ENCODE measurements at places on chromosomes 7 and 10.

- no peak for DNase-seq
Measured at GRCh38 chr10:71916827-71917226, 47.4 kb upstream of the CHST3 start.

GRCh38 chr7:24038993-24039392 is 245.0 kb upstream of the NPY start:
- no peak for DNase-seq

DNA sequence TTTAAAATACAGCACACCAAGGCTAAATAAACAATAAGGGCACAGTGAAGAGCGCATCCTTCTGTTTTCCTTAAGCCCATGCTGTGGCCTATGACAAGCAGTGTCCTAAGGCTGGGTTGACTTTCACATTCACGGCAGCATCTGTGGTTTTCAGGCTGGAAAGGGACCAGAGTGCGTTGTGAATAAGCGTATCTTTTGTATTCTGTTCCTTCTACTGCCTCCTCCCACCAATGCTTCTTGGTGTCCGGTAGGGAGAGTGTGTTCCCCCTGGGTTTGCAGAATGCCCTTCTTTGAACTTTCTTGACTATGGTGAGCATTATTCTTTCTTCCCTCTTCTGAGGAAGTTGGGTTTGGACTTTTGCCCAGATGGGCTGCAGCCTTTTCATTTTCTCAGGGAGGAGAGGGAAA is 73.6 kb downstream of the ABCA13 start:
- no peak for DNase-seq

DNA sequence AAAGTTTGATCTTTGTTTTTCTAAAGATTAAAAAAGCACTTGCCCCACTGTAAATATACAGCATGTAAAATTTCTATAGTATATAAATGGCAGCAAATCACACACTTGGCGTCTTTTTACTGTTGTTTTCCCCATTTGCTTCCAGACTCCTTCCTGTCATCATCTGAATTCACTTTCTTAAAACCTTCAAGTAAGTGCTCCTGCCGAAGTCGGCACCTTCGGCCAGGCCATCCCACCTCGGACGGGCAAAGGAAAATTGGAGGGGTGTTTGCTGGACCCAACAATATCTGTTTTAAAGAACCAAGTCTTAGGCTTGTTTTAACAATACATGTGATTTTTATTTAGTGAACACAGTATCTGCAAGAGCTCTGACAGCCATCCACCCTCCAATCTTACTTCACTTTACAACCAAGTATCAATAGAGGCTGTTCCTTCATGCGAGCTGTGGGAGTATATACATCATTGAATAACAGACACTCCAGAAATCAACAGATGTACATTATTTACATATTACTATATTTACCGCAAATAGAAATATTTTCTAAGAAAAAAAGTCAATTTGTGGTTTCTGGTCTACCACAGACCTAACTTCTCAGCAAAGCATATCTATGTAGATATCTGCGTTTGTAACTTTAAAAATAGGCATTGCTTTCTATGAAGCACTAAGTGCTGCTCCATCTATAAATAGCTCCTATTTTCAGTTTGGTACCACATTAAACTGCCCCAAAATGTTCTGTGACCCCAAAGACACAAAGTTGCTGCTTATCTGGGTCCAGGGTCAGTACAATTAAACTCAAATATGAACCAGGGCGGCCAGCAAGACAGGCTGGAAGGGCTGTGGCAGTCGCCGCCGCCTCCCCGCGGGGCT is 110.7 kb downstream of the CYTH3 start:
- DNase-seq = no peak

- DNase-seq = no peak
Measured at GRCh38 chr10:75648854-75649253, 217.4 kb downstream of the LRMDA start.

GRCh38 chr10:67883710-67884312 is 645 bp upstream of the SIRT1 start:
- no peak for DNase-seq

DNA sequence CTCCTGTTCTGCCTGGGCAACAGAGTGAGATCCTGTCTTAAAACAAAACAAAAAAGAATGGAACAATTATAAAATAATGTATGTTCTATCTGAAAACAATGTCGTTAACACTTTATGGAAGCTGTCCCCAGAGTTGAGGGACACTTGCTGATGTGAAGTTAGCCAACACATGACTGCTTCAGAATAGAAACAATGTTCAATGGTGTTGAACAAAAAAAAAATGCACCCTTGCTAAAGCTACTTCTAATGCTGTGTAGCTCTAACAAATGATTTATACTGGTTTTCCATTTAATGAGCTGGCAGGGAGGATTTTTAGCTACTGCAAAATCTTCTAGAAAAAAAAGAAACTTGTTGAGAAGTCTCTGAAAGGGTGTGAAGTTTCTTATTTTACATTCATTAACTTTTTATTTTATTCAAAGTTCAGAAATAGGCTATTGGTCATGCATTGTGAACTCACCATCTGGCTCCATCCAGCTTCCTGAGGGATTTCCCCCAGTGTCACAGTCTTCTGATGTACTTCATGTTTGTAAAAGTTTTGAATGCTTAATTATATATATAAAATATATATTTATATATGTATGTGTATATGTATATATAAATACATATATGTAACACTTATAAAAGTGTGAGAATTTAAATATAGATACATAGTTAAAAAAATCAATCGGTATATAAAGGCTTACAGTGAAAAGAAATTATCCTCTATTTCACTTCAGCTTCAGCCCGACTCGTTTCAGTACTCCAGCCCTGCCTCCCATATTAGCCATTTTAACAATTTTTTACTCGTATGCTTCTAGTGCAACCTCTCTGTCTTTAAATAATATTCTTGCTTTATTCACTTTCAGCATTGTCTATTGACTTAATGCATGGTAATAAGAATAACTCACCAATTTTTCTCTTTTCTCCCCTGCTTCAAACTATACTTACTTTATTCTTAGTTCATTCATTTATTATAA is 35.0 kb downstream of the HDAC9 start:
- peak; percentile 49 for DNase-seq

DNA sequence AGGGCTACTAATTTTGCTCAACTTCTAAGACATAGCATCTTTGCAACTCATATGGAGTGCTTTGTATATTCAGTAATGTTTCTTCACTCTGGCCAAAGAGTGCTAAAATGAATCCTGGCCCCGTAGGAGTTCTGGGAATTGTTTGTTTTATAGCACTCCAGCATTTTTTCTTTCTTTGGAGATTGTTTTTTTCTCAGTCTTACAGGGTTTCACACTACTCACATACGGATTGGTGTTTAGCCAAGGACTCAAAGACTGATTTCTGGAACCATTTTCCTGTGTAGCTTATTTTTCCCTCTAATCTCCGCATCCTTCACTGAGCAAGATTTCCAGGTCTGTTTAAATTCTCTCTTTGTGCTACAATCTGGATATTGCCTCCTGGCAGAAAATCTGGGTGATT is 6.4 kb downstream of the TAS2R41 start:
- no peak for DNase-seq

- DNase-seq = no peak
Measured at GRCh38 chr7:80623503-80624252, 14.8 kb upstream of the CD36 start.

- DNase-seq = no peak
Measured at GRCh38 chr10:122097935-122098334, 109.0 kb downstream of the TACC2 start.

DNA sequence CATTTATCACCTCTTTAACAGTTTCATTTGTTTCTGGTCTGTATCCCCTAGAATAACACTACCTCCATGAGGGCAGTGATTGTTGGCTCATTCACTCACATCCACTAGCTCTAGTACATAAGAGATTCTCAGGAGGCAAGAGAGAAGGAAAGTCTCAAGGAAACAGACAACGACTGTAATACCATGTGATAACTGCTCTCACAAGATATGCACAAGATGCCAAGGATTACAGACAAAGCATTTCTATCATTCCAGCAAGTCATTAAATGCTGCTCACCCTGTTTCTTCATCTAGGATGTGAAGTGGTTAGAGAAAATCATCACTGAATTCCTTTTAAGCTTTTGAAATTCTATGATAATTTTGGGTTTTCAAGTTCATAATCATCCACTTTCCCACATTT is 115.3 kb downstream of the HIBADH start:
- no peak for DNase-seq

DNA sequence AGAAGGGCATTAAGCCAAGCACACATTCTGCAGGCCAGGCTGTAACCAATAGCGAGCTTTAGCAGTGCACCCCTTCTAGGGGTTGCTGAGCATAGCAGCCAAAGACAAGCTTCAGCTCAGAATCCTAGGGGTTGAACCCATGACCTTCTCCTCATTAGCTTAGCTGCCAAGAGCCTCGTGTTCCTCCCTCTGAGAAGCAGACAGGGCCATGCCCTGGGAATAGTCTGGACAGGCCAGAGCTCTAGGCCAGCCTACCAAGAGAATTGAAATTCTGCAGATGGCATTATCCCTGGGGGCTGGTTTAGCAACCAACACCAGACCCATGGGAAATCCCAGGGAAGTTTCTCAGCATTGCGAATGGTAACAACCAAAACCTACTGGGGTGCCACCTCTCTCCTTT is 77.2 kb downstream of the PLXNA4 start:
- DNase-seq = no peak

- no peak for DNase-seq
Measured at GRCh38 chr10:88389456-88389855, 193.7 kb downstream of the RNLS start.

DNA sequence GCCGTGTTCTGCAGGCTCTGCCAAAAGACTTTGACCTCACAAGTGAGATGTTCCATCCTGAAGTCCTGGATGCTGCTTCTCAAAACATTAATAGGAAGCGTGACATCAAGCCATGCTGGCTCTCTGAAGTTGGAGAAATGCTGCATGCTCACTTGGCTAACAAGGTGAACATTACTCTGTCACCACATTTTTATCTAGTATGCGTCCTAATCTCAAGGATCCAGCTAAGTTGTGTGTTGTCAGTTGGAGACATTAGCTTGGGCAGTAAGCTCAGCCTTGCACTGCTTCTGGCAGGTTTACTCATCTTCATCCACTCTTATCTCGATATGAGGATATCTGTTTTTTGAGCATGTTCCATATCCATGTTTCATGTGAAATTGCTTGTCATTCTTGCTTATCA is 165.2 kb downstream of the SDK1 start:
- no peak for DNase-seq

GRCh38 chr10:102679596-102679995 is 34.6 kb downstream of the ARL3 start:
- no peak for DNase-seq

- no peak for DNase-seq
Measured at GRCh38 chr10:99343262-99343661, 14.1 kb downstream of the CNNM1 start.

- DNase-seq = no peak
Measured at GRCh38 chr7:72781161-72781560, 46.8 kb downstream of the TYW1B start.

- no peak for DNase-seq
Measured at GRCh38 chr7:20269726-20270125, 52.5 kb upstream of the MACC1 start.

DNA sequence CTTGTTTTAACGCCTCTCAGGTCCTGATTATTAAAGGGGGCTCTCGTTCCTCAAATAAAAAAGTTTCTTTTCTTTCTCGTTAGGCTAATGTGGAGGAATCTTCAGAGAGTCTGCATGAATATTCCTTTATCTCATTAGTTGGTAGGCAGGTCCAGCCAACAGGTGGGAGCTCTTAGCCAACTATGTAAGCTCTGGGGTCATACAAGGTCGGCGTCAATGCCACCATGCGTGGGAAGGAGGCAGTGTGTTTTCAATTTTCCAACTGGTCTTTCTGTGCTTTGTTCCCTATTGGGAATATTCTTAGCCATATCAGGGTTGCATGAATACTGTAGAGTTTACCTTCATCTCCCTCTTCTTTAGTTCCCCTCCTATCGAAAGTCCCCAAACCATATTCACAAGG is 118.5 kb upstream of the SVIL start:
- no peak for DNase-seq

- DNase-seq = peak; percentile 34
Measured at GRCh38 chr10:13891128-13892000, 304.6 kb downstream of the PRPF18 start.

- no peak for DNase-seq
Measured at GRCh38 chr7:74013539-74014272, 14.3 kb upstream of the ELN start.

- DNase-seq = no peak
Measured at GRCh38 chr10:73485320-73485719, 10.5 kb downstream of the PPP3CB start.

DNA sequence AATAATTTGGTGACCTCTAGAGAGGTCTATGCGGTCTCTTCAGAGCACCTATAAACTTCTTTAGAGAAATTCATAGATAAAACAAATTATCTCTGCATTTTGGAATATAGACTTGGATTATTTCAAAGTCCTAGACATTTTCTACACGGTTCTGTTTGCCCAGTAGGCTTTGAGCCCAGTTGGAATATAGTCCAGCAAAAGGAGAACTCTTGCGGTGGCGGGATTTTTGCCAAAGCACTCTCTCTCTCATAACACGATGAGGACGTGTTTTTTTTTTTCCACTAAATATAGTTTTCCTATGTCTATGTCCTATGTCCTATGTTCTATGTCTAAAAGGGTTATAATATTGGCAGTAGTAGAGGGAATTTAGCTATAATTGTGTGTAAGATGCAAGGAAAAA is 164.9 kb upstream of the AGR3 start:
- DNase-seq = no peak

- no peak for DNase-seq
Measured at GRCh38 chr7:101093906-101094305, 8.6 kb downstream of the TRIM56 start.

- DNase-seq = no peak
Measured at GRCh38 chr7:116653204-116653603, 18.8 kb upstream of the MET start.

DNA sequence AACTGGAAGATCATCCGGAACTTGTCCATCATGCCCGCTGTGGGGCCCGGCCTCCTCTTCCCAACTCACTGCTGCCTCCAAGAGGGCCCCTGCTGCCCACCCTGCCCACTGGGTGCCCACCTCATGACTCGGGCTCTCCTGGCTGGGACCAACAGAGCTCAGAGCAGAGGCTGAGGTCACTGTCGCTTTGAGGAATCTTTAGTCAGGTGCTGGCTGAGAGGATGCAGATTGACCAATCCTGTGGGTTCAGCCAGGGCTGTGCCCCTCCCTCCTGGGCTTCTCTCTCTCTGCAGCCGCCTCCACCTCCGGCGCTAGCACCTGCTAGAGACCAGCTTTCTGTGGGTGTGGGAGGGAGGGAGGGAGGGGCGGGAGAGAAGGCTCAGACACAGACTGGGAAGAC is at the start of gene CALHM1:
TSS of gene CALHM1 (minus strand) at position 181 of the 400 bp plus-strand sequence. CDS start at position 32, 149 bp downstream.
- DNase-seq = no peak

GRCh38 chr7:19290066-19290465 is 144.8 kb upstream of the FERD3L start:
- no peak for DNase-seq

Data from NCI-H446 (cell line).